A549 (cell line): ENCODE measurements at places on chromosomes 2 and 18.

GRCh38 chr18:11937874-11938478 lies 29.9 kb upstream of the MPPE1 start:
- DNase-seq = peak; percentile 58

DNA sequence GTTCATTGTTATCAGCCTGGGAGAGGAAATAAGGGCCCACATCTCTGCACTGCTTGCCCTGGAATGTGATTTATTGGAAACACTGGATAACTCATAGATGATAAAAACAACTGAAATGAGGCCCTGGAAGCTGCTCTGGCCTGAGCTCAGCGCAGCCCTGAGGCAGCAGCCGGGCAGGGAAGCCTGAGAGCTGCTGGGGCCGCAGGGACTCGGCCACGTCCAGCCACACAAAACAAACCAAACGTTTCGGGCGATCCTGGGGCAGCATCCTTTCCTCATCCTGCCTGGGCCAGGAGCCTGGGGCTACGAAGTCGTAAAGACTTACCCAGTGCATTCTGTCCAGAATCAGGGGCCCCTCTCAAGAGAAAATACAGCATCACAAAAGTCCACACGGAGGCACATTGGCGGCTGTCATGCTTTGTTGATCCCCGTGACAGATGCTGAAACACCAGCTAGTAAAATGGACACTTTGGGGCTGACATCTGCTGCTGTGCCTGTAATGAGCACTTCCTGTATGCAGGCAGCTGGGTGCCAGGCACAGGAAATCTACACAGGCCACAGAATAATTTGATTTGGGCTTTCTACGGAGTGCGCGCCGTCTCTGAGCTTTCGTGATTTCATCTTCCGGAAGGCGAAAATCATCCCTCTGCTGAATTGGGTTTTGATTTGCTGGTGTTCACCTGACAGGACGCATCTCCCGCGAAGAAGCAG lies 250.6 kb downstream of the EIPR1 start:
- no peak for DNase-seq

- no peak for DNase-seq
Measured at GRCh38 chr2:143148011-143148410, 18.8 kb downstream of the ARHGAP15 start.

GRCh38 chr2:128236491-128237035 lies 82.1 kb downstream of the HS6ST1 start:
- DNase-seq = no peak

GRCh38 chr18:7600528-7601245 lies 33.6 kb downstream of the PTPRM start:
- DNase-seq = no peak

DNA sequence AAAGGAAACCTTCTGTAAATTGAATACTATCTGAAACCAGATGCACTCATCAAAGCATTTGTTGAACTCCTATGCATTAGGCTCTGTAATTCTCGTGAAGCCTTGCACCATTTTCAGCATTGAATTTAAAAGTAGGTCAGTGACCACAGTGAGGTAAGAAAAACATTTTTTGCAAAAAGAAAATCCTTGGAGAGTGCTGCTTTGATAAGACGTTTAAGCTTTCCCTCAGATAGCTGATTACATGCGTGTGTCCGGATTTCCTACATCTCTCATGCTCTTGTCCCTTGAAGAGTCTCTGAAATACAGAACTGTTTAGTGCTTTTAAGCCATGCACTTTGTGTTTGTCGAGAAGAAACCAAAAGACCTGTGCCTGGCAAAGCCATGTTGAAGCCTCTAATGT lies 113.6 kb downstream of the FMNL2 start:
- no peak for DNase-seq

- DNase-seq = no peak
Measured at GRCh38 chr18:48270929-48271328, 138.3 kb downstream of the ZBTB7C start.

GRCh38 chr2:67840460-67841068 lies 222.2 kb downstream of the C1D start:
- peak; percentile 72 for DNase-seq

GRCh38 chr2:60633615-60634014 lies 80.2 kb upstream of the BCL11A start:
- DNase-seq = no peak

- no peak for DNase-seq
Measured at GRCh38 chr2:8437228-8437948, 244.5 kb upstream of the ID2 start.

DNA sequence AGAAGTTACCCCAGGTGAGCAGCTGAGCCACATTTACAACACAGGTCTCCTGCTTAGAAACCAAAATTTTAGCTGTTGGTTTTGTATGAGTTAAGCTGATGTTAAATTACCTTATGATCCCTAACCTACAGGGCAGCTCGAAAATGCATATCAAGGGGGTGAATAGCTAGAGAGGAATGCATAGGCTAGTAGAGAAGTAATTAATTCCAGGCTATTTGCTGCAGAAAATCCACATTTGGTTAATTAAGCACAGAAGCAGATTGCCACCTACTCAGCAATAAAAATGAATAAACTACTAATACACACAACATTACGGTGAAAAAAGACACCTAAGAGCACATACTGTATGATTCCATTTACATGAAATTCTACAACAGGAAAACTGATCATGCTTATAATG lies 91.4 kb downstream of the OSBPL1A start:
- DNase-seq = no peak

DNA sequence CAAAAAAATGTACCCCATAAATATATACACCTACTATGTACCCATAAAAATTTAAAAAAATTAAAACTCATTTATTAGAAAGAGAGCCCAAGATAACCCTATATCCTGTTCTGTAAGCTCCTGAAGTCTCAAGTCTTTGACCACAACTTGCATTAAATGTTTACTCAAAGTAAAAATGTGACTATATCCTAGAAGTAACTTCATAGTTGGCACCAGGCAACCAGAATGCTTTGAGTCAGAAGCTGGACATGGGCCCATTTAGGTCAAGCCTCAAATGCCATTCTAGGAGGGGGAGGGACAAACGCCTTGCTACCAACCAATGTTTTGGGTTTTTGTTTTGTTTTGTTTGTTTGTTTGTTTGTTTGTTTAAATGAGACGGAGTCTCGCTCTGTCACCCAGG lies 9.3 kb upstream of the TBC1D8 start:
- DNase-seq = peak; percentile 56

DNA sequence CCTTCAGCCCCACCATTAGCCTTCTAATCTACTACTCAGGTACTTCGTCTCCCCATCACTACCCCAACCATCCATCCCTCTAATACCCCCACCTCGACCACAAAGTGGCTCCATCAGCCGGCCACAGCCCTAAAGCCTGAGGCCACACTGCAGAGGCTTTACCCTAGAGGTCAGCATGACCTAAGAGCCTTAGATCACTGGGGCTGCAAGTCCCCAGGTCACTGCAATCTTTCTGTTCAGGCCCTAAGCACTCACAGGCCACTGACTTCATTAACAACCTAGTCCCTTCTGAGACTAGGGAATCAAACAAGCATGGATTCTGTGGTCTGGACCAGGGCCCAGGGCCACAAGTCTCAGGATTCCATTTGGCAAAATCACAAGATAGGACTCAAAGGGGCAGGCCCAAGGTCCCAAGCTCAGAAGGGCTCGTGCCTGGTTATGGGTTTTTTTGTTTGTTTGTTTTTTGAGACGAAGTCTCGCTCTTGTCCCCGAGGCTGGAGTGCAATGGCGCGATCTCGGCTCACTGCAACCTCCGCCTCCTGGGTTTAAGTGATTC lies 37.0 kb upstream of the PKDCC start:
- DNase-seq = no peak

DNA sequence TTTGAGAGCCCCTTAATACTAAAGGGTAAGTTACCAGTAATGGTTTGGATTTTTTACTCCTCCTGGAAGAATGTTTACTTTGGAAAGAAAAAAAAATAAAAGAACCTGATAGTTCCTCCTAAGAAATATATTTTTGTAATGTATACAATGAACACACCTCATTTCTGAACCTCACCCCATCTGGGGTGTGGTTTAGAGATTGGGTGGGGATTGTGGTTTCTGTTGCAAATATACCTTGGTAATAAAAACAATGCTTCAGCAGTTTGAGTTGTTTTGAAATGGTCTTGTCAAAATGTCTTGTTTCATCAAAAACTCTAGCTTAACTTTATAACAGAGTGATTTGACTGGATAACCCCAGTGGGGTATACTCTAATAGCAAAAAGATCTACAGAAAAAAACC lies 448.9 kb upstream of the MEIS1 start:
- DNase-seq = no peak

- DNase-seq = no peak
Measured at GRCh38 chr2:3504741-3505140, 14.6 kb downstream of the ADI1 start.

GRCh38 chr2:238854246-238854645 lies 6.4 kb downstream of the TWIST2 start:
- DNase-seq = no peak

DNA sequence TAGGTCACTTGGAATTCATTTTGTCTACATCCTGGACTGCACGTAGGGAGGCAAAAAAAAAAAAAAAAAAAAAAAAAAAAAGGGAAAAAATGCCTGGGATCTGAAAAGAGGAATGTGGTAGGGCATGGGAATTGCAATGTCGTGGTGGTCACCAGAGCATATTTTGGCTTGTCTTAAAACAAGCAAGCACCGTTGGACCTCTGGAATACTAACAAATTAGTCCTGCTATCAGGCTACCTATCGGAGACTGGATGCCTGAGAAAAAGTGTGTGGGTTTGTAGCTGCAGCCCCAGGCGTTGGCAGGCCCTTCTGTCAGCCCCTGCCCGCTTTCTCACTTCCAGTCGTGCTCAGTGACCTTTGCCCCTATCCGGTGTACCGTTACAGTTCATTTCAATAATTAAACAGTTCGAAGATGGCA lies 588.5 kb upstream of the ZEB2 start:
- DNase-seq = no peak

GRCh38 chr18:63868546-63868945 lies 19.0 kb upstream of the SERPINB2 start:
- no peak for DNase-seq

DNA sequence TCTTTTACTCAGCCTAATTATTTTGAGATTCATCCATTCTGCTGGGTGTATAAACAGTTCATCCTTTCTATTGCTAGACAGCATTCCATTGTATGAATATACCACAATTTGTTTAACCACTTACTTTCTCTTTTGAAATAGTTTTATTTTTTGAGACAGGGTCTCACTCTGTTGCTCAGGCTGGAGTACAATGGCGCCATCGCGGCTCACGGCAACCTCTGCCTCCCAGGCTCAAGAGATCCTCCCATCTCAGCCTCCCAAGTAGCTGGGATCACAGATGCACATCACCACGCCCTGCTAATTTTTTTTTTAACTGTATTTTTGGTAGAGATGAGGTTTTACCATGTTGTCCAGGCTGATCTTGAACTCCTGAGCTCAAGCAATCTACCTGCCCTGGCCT lies 54.5 kb downstream of the USP37 start:
- DNase-seq = no peak

GRCh38 chr2:44191739-44192138 lies 23.1 kb downstream of the PPM1B start:
- DNase-seq = no peak

DNA sequence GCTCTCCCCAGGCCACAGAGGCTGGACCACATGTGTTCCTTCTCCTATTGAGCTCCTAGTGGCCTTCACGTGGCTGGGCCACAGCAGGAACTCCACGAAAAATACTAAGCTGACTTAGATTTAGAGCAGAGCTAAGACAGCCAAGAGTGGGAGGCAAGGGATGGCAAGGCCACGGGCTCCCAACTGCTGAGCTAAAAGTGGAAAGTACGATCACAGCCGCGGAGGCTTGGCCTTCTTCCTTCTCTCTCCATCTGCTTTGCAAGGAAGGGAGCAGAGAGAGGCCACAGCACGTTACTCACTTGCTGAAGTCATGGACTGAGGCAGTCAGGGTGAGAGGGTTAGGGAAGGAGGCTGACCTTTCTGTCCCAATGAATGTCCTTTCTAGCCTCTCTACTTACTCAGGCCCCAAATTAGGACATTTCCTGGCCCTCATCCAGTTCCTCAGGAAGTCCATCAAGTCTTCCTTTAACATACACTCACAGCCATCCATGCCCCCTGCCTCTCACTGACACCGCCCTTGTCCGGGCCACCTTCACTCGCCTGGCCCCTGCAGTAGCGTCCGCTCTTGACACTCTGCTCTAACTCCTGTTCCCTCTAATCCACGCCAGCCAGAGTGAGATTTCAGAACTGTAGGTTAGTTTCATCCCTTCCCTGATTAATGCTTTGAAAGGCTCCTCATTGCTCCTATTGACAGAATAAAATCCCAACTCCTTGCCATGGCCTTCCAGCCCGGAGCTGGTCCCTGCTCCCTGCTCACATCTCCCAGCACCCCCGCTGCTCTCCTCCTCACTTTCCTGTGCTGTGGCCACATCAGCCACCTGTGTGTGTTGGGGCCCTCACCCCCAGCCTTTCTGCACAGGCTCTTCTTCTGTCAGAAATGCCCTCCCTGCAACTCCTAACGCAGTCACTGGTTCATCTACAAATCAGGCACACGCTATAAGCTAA lies 204.2 kb downstream of the CYP26B1 start:
- DNase-seq = no peak

DNA sequence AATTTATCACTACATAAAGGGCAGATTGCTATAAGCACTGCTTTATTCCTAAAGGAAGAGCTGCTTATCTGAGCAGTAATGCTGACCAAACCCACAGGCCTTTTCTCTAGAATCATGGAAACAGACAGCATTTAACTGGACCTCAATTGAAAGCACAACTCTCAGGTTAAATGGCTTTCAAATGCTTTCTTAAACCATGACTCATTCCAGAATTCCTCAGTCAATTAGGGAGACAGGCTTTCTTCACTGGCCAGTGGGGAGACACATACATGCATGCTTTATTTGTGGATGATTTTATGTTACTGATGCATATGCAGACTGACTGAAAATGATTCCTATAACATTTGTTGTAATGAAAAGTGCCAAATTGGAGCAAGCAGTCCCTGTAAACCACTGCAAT lies 114.6 kb downstream of the ACVR1 start:
- no peak for DNase-seq

DNA sequence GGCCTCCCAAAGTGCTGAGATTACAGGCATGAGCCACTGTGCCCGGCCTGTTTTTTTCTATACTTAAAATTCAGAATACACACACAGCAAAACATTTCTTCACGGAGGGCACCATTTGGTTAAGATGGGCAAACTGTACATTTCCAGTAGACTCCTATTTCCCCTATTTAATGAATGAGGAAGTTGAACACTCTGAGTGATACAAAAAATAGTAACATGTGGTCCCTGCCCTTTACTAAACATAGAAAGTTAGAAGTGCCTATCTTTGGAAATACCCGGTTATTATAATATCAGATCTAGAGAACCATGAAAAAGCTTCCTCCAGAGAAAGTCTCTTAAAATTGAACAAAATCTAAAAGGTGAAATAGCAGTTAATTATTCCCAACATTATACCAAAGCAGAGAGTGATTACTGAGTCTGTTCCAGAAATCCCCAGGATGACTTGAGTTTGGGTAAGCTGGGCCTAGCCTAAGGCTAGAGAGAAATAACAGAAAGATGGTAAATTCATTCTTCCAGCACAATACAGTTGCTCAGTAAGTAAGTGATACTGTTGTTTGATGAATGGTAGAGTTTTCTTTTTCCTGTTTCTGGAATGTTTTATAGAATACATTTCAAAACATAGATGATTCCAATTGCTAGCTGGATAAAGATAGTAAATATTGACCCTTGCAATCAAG lies 23.3 kb upstream of the RMC1 start:
- DNase-seq = no peak
